ENCODE measurements at places on chromosomes 11 and 22. TPM values are rescaled to one million over a fixed set of nuclear protein-coding genes. Genes with fewer than 3 reads are reported as not detected.

Gene BBOX1
- total RNA-seq: not detected

Gene MISFA
- 2.2 TPM for total RNA-seq

Gene LAMTOR1
- 142 TPM for total RNA-seq

Gene MAPK8IP1
- 6.7 TPM for total RNA-seq

Gene CASP1
- total RNA-seq: not detected

Gene XKR3
- total RNA-seq: not detected

Gene PRR33
- total RNA-seq: not detected

Gene HOATZ
- not detected for total RNA-seq

Gene A4GALT
- 12.2 TPM for total RNA-seq

Measured in A549 treated with ZK216348 at 1 μM for 4 hours (cell line).